ENCODE measurements at places on chromosomes 1 and 21.

- no peak for DNase-seq
These were observed 79.9 kb upstream of the RBM34 start for GRCh38 chr1:235240960-235241359.

DNA sequence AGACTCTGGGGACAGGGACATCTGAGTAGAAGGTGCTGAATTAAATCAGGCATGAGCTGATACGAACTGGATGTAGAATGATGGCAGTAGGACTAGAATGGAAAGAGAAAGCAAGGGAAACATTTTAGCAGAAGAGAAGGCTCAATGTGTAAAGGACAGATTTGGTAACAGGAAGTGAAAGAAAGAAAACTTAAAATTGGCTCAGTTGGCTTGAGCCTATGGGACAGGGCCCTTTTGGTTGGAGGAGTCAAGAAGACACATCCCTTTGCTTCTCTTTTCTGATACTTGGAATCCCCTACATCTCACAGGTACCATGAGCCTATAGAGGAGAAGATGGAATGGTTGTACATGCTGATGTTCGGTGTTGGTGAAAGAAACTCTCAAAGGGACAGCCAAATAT is 300.6 kb upstream of the PLXNA2 start:
- DNase-seq, result no peak

GRCh38 chr1:227559499-227559898 is 3.9 kb upstream of the ZNF678 start:
- no peak for DNase-seq

GRCh38 chr1:67556297-67556900 is 126.2 kb upstream of the SERBP1 start:
- no peak for DNase-seq

DNA sequence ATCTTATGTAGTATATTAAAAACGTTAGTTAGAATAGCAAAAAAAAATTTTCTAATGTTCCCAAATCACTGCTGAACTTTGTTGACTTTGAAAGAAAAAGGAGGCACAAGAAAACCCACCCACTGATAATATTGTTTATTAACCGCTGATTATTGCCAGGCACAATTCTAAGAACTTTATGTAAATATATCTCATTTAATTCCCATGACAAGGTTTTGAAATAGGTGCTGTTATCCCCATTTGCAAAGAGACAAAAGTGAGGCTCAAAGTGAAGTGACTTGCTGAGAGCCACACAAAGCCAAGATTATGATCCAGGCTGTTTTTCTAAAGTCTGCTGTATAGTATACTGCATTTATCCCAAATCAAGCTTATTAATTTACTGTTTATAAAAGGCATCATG is 56.4 kb downstream of the SASS6 start:
- DNase-seq, result no peak

- DNase-seq, result no peak
These were observed 2.2 kb upstream of the UBXN10 start for GRCh38 chr1:20183616-20184271.

- DNase-seq, result no peak
These were observed 32.5 kb downstream of the THRAP3 start for GRCh38 chr1:36256558-36257374.

DNA sequence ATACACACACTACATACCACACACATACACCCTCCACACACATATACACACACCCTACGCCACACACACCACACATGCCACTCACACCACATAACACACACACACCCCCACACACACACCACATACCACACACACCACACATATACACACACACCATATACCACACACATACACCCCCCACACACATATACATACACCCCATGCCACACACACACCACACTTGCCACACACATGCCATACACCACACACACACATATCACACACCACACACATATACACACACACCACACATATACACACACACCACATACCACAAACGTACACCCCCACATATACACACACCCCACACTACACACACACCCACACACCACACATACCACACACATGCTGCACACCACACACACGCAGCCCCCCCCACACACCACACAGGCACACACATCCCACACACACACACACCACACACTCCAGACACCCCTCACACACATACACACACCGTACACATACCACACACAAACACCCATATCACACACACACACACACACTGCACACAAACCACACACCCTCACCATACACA is 76.7 kb upstream of the TMPRSS2 start:
- no peak for DNase-seq

DNA sequence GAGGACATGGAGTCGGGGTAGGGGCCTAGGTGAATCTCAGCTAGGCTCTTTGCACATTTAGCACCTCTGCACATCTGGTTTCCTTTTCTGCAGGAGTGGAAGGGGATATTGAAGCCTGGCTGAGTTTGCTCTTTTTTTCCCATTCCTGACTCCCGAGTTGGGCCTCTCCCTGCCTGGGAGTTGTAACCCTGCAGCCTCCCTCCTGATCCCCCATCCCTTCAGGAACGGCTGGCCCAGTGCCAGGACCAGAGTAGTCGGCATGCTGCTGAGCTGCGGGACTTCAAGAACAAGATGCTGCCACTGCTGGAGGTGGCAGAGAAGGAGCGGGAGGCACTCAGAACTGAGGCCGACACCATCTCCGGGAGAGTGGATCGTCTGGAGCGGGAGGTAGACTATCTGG is 836 bp downstream of the OLFML3 start:
- no peak for DNase-seq
